ENCODE measurements at places on chromosomes 1 and 21. TPM values are rescaled to one million over a fixed set of nuclear protein-coding genes. Genes with fewer than 3 reads are reported as not detected.

CFHR2 gene
- not detected for total RNA-seq

DFFB gene
- total RNA-seq, result 10.7 TPM

C8A gene
- not detected for total RNA-seq

TAS1R1 gene
- total RNA-seq, result not detected

EYA3 gene
- total RNA-seq, result 26.9 TPM

CHI3L1 gene
- not detected for total RNA-seq
